GM23338 (cell line): ENCODE measurements at places on chromosomes 1 and 21. TPM values are rescaled to one million over a fixed set of nuclear protein-coding genes. Genes with fewer than 3 reads are reported as not detected.

Gene NTRK1
- 0.23 and 0.45 TPM in 2 replicates for polyA plus RNA-seq

Gene NOTCH2NLA
- 3.6 and 5.1 TPM in 2 replicates for polyA plus RNA-seq

Gene LINGO4
- polyA plus RNA-seq, result not detected in 2 replicates

Gene GJB4
- not detected in 2 replicates for polyA plus RNA-seq

Gene CFHR4
- not detected in 2 replicates for polyA plus RNA-seq

Gene NR1I3
- polyA plus RNA-seq, result 0.40 and 0.50 TPM in 2 replicates

Gene PLA2G2F
- polyA plus RNA-seq, result not detected in 2 replicates

Gene PKP1
- 0.17 and 0.19 TPM in 2 replicates for polyA plus RNA-seq

Gene SIK1
- polyA plus RNA-seq, result 0.14 and 0.31 TPM in 2 replicates

Gene FCER1A
- polyA plus RNA-seq, result not detected in 2 replicates

Gene GPATCH4
- polyA plus RNA-seq, result 174 and 187 TPM in 2 replicates

- no peak for DNase-seq
These were observed 132.2 kb downstream of the NTMT2 start for GRCh38 chr1:170277985-170278384.

- no peak for DNase-seq
These were observed 70.0 kb downstream of the TRABD2B start for GRCh38 chr1:47927165-47927564.

- DNase-seq, result no peak
These were observed 15.4 kb downstream of the RBM34 start for GRCh38 chr1:235145639-235146038.

GRCh38 chr1:170407581-170407980, 124.4 kb upstream of the GORAB start:
- no peak for DNase-seq

DNA sequence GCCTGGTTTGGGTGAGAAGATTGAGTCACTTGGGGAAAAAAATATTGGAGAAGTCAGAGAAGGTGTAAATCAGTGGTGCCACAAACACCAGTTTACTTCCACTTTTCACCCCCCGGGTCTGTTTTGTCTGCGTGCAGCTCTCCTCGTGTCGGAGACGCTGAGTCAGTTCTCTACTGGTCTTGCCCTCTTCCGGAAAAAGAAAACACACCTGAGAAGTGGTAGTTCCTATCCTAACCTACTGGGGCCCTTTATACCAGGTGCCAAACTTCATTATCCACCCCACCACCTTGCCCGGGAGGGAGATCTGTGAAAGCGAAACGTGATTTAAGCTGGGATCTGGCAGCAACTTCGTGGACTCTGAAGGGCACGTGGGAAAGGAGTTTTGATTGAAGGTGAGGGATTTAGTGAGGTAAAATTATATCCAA, 855 bp upstream of the IVNS1ABP start:
- peak; percentile 52 for DNase-seq

GRCh38 chr1:154371436-154371835, 33.7 kb upstream of the IL6R start:
- DNase-seq, result no peak

DNA sequence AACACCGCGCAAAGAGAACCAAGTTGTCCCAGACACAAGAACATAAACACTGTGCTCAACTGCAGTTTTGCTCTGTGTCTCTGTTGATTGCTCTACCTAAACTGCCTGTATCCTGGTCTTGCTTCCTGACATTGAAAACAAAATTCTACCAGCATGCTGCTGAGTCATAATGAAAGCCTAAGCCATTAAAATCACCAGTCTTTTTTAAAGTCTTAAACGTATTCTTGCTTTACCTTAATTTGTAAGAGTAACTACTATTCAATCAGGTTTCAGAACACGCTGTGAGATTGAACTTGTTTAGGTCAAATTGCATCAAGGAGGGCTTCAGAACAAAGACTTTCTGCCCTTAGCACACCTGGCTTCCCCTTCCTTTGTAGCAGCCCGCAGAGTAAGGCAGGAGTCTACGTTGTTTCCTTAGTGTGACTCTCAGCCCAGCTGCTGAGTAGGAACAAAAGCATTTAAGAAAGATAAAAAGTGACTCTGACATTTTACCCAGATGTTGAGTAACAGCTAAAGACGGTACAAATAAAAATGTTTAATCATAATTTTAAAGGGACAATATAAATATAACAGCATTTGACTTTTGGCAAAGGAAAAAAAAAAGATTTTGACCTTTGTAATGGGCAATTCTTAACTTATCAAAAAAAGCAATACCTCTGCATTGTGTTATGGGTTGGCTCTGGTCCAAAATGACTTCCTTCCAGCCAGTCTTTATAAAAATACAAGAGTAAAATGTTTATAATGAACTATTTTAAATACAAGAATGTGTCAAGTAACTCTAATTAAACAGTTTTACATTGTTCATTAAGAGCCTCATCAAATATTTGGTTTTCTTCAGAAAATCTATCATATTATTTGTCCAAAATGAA, 186.9 kb upstream of the ADGRL4 start:
- DNase-seq, result peak; percentile 75

GRCh38 chr21:33657124-33657820, 15.0 kb downstream of the ITSN1 start:
- DNase-seq, result no peak

DNA sequence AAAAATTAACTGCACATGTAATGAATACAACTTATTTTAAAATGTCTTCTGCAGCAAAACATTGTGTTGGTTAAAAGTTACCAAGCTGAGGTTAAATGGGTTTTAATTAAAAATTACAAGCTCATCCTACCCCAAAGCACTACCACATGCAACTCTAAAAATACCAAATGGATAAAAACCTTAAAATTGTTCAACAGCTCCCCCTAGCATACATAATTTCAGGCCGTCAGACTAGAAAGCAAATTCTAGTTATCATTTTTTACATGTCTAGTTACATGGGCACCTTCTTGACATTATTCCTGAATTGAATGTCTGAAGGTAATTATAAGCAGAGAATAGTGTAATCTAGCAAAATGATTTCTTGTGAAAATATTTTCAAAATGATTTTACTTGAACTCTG, 176.5 kb downstream of the C1orf21 start:
- no peak for DNase-seq

DNA sequence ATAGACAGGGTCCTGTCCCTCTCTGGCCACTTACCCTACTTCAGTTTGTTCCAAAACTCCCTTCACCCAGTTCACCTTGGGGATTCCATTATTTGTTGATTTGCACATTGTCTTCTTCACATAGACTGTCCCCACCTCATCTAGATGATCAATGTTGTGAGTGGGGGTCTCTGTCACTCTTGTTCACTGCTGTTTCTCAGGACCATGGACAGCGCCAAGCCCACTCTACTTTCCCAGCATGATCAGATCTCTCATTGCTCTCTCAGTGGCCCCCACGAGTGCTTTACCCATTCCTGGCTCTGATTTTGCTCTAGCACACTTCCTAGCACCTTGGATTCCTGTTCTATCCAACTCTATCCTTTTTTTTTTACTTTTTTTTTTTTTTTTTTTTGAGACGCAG, 45.4 kb upstream of the IGSF21 start:
- DNase-seq, result peak; percentile 56

GRCh38 chr1:21530368-21531016, 21.3 kb downstream of the ALPL start:
- no peak for DNase-seq

DNA sequence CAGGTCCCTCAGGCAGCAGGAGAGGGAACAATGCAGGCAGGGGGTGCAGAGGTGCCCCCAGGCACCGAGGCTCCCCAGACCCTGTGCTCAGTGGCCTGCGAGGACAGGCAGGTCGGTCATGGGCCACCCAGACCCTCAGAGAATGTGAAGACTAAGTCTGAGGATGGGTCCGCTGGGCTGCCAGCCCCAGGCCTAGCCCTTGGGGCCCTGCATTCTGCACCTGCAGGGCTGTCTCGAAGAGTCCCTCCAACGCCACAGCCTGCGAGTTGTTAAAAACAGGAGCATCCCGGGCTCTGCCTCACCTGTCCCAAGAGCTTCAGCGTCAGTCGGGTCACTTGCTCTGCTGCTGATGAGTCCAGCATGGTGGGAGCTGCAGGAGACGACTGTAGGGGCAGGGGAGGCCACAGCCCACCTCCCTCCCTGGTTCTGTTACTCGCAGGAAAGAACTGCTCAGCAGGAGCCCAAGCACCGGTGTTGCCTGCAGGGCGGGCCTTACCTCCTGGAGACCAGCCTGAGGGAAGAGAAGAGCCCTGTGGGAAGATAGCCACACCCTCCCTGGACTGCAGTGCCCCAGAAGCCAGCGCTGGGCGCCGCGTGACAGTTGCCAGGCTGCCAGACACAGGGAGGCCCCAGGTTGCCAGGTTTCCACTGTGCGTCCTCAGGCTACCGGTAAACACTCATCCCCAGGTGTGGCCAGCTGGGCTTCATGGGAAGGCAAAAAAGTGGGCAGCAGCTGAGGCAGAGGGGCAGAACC, 5.8 kb downstream of the C21orf58 start:
- DNase-seq, result peak; percentile 54

- DNase-seq, result no peak
These were observed 10.1 kb downstream of the ZBTB37 start for GRCh38 chr1:173878251-173878650.

DNA sequence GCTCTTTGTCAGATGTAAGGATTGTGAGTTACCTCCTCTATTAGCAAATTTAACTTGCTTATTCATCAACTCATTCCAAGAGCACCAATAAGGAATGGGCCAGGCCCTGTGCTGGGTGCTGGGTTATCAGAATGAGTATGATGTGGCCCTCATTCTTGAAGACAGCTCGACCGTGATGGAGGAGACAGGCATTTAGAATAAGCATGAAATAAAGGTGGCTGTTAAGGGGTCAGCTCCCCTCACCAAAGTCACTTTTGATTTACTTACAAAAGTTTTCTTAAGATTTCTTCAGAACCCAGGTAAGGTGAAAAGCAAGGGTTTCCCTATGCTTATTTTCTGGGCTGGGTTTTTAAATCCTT, 15.3 kb upstream of the PADI1 start:
- no peak for DNase-seq

DNA sequence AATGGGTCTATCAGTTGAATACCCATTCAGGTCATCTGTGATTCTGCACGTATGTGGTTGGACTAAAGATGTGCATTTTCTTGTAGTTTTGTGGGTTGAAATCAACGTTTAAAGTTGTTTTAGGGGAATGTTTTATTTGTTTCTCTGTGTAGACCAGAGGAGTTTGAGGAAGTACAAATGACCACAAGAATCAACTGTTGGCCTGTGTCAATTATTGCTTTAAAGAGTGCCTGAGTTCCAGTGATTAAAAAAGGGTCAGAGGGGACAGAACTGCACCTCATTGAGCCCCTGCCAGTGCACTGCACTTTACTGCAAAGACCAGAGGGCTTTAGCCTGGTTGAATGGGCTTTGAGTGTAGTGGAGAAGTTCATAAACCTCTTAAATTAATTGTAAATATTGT, 190.3 kb downstream of the VPS13D start:
- no peak for DNase-seq

DNA sequence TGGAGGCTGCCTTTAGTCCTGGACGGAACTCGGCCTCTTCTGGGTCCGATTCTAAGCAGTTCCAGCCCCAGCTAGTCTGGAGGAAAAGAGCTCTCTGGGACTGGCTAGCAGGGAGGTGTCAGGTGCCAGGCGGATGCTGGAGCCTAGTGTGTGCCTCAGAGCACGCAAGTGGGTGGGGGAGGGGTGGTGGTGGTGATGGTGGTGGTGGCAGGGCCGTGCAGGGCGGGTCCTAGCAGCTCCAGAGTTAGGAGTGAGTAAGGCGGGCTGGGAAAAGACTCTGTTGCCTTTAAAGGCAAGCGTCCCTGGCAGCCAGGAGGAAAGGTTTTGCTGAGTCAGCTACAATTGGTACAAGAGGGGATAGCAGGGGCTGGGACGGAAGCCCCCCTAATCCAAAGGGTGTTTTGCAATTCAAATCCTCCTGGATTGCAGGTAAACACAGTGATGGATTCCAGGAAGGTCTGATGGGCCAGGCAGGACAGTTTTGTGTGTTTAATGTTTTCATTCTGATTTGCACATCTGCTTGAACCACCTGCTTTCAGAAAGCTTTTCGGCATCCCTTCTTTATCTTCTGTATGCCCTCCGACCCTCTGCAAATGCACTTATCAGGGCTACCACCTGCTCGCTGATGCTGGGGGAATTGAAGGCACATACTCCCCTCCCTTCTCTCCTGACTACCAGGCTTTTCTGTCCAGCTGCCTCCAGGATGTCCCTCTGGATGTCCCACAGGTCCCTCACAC, 4.1 kb upstream of the SLC2A1 start:
- DNase-seq, result peak; percentile 94

DNA sequence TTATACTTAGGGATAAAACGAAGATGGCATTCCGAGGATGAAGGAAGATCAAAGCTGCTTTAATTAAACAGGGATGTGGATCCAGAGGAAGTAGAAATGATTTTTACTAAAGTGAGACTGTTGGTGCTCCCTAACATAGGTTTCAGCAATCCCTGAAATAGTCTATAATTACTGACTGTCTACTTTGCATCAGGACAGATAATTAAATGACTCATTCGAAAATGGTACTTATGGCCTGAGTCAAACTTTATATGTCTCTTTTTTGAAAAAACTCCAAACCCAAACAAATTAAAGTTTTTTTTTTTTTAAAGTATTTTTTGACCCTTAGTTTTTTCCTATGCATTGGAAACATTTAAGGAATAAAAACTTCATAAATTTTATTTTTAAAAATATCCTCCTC, 90.3 kb downstream of the LYST start:
- no peak for DNase-seq

DNA sequence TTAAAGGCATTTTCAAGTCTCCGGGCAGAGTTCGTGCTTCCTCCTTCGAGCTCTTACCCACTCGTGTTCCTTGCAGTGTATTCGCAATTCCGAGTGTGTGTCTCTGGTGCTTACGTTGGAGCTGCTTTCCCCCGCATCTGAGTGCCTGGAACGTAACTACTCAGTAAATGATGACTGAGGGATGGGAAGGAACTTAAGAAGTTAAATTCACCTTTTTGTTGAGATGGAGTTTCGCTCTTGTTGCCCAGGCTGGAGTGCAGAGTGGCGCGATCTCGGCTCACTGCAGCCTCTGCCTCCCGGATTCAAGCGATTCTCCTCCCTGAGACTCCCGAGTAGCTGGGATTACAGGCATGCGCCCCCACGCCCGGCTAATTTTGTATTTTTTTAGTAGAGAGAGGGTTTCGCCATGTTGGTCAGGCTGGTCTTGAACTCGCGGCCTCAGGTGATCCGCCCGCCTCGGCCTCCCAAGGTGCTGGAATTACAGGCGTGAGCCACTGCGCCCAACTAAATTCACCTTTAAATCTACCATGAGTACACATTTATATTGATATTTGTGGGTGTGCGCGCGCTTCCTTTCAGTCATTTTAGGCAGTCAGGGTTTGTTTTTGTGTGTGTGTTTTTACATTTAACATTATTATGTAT, 837 bp downstream of the NDUFS5 start:
- DNase-seq, result no peak
